GM04503 (cell line): ENCODE measurements at places on chromosomes 12 and 14.
A peak's percentile ranks its signal among the peaks of the same experiment; 100 is the strongest.

- DNase-seq = no peak
Measured at GRCh38 chr12:108641446-108642268, 8.0 kb upstream of the SELPLG start.

GRCh38 chr12:72074956-72075355 lies 136.3 kb downstream of the TPH2 start:
- no peak for DNase-seq

GRCh38 chr14:20306079-20306423 lies 300 bp upstream of the TTC5 start:
- no peak for DNase-seq

DNA sequence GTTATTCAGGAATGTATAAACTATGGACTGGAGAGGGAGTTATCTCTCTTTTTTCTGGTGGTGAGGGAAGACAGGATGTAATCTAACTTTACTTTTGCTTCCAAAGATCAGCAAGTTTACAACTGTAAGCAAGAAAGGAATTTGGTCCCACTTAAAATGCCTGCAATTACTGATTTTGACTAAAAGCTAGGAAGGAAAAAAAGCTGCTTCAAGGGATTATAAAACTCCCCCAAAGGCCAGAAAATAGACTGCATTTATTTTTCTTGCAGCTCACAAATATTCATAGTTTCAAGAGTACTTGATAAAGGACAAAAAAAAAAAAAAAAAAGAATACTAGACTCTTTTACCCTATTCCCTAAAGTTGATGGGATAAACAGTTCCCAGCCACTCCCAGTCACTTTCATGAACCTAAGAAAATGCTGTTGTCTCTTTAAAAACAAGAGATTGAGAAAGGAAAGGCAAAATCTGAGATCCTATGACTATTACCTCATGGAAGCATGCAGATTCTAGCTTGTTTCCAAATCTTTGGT lies 128.7 kb upstream of the BMP4 start:
- no peak for DNase-seq

GRCh38 chr14:24156840-24157239 lies 4.2 kb upstream of the IRF9 start:
- no peak for DNase-seq

GRCh38 chr12:13307143-13307816 lies 110.8 kb downstream of the EMP1 start:
- DNase-seq = no peak

DNA sequence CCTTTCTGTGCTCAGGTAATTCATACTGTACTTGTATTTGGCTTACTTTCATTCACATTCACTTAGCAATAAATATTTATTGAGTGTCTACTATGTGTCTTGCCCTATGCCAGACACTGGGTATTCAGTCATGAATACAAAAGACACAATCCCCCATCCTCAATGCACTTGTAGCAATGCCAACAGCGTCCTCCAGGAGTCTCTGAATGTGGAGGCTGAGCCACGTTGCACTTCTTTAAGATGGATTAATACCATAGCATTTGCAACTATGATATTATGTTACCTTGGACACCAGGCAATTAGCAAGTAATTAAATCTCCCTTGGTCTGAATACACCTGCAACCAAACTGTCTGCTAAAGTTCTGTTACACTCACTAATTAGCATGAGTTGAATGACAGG lies 58.8 kb downstream of the OTX2 start:
- no peak for DNase-seq

DNA sequence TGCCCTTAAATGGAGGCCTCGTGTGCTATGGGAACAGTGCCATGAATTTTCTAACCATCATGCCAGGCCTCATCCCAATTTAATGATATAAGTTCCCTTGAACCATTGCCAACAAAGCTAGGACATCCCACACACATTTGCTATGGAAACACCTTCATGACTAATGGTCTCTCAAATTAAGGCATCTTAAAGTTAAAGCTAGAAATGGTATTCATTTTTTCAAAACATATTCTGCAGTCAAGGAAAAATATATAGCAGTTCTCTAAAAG lies 117.3 kb downstream of the BTG1 start:
- DNase-seq = no peak

DNA sequence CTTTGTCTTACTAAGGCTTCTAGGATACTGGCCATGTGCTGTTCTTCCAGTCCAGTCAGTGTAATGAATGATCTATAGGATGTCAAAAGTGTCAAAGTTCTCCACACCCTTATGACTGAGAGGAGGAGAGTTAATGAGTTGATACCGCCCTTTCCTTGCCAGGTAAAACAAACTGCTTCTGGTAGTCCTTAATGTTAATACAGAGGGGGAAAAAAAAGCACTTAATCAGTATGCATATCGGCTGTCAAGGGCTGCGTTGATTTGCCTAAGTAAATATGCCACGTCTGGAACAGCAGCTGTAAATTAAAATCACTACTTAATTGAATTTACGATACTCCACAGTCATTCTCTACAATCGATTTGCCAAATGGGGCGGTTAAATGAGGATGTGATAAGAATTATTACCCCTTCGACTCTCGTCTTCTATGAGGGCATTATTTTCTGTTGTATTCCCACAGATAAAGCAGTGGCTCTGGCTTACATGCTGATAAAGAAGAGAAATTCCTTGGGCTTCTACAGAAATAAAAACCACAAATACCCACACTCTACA lies 416.0 kb downstream of the KCNH5 start:
- DNase-seq = no peak

DNA sequence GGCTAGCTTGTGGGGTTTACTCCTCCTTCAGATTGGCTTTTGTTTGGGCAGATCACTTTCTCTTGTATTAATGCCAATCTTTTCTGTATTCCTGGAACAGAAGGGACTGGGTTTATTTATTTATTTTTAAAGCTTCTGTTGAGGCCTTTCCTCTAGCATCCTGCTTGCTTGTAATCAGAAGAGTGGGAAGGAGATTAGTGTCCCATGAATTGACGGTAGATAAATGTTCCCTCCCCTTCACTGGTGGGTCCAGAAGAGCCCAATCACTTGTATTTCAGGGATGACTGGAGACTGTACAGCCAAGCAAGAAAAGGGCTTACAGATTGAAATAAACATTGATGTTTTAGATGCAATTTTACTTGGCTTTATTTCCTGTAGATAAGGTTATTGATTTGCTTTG lies 71.0 kb downstream of the LIN52 start:
- DNase-seq = no peak

GRCh38 chr12:7175493-7175892 lies 14.0 kb upstream of the PEX5 start:
- no peak for DNase-seq

DNA sequence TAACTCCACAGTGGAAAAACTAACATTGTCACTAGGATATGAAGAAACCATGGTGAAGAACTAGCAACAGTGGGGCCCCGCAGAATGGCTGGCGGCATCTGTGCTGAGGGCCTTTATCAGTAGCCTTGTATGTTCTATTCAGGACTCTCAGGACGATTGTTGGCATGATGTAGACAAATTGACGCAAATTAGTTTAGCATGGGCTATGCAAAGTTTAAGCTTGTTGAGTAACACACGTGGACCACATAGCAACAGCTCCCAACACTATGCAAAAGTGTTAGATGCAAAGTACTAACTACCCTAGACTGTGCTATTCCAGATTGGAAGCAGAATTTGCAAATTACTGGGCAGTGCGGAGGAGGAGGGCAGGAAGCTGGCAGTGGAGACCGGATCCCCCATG lies 38.2 kb upstream of the TMEM263 start:
- DNase-seq = no peak

DNA sequence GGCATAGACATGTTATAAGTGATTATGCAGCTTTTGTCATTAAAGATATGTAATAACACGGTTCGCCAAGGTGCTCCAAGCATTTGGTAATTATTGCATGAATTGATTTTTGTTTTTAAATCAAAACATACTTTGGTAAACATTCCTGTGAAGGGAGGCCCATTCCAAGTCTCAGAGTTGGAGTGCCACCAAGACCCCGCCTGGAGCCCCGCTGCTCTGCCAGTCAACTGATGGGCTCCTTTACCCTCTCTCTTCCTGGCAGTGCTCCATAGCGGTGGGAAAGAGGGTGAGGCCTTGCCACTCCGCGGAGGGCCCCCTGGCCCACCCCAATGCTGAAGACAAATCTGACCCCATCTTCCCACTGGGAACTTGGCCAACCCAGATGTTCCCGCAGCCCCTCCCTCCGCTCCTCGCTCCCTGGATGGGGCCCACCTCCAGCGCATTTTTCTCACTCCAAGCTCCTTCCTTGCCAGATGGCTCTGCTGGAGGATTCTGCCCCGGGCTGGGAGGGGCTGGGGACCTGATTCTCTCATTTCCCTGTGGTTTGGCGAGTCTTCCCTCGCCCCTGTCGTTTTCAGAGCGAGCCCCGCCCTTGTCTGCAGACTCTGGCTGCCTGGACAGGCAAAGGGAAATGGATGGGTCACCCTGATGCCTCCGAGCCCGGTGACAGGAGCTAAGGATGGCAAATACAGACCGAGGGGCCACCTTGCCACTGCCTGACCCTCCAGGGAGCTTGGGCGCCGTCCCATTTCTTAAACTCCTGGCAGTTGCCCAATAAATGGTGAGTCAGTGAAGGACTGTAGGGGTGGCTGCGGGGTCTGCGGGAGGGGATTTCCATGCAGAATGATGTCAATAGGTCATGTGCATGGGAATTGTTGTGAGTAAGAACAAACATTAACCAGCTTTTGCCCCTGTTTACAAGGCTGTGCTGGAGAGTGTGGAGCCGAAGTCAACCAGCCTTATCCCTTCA lies 9.2 kb upstream of the PAPLN start:
- DNase-seq = peak; percentile 33

- DNase-seq = no peak
Measured at GRCh38 chr12:65162609-65163008, 6.8 kb upstream of the LEMD3 start.

DNA sequence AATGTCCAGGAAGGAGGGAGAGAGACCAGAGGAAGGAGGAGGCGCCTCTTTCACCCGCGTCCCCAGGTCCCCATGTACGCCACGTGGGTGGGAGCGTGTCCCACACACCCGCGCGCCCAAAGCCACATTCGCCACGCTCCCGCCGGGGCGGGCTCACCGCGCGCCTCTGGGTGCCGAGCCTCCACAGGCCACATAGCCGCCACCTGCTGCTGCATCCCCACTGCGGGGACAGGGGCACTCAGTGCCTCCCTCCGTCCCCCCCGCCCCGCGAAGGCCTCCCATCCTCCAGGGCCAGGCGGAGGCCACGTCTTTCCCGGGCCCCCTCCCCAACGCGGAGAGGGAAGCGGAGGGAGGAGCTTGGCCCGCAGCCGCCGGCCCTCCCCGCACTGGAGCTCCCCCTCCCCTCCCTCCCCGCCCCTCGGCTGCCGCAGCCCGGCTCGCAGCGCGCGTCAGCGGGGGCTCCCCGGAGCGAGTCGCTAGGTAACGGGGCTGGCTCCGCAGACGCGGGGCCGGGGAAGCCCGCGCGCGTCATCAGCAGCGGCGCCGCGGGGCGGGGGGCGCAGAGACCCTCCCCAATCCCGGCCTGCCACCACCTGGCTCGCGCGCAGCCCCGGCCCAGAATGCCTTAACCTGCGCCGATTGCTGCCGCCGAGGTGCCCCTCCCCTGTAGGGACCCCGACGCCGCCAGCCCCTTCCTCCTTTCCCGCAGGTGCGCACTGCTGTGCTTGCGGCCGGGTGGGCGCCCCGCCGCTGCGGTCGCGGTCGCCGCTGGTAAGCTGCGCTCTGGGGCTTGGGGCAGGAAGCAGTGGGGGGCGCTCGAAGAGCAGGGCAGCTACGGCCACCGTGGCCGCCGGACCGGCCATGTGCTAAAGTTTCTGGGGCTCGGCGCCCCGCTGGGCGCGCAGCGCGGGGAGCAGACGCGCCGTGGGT lies 536 bp upstream of the TUNAR start:
- DNase-seq = no peak

GRCh38 chr12:88572781-88573549 lies 7.3 kb downstream of the KITLG start:
- no peak for DNase-seq

DNA sequence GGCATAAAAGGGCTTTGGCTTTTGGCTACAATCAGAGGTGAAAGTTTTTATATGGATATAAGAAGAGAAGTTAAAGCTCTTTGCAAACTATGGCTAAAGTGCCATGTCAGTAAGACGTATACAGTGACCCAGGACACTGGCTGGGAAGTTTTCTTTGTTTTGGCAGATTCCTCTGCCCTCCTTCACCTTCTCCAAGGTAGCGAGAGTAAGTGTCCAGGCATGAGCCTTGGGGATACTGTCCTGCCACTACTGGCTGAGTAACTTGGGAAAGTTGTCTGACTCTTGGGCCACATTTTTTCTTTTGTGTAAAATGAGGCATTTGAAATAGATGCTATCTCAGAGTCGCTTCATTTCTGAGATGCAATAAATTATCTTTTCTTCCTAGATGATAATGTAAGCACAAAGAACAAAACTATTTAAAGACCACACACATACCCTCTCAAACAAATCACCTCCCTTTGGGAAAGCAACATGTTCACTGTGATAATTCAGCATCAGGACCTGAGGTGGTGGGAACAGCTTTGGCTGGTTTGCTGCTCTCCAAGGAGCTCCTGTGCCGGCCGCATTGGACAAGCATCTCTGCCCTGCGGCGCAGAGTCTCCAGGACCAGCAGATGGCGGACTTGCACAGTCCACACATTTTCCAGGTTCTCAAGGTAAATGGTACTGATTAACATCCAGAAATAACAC lies 106.3 kb downstream of the PTCSC3 start:
- no peak for DNase-seq

- DNase-seq = no peak
Measured at GRCh38 chr12:6368906-6369525, 6.3 kb downstream of the SCNN1A start.

DNA sequence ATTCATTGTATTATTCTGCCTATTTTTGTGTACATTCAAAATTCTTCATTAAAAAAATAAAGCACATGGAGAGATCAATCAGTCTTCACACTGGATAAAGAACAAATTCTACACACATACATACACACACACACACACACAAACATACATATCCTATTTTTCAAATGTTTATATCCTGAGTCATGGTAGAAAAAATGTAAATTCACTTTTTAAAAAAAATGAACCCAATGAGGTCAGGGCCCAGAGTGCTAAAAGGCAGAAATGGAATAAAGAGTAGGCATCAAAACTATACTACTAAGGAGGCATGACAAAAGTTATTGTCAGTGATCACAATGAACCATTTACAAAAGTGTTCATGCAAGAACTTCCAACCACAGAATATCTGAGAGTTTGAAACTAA lies 17.3 kb downstream of the GALC start:
- no peak for DNase-seq

GRCh38 chr14:54338696-54339317 lies 58.0 kb upstream of the CDKN3 start:
- no peak for DNase-seq

DNA sequence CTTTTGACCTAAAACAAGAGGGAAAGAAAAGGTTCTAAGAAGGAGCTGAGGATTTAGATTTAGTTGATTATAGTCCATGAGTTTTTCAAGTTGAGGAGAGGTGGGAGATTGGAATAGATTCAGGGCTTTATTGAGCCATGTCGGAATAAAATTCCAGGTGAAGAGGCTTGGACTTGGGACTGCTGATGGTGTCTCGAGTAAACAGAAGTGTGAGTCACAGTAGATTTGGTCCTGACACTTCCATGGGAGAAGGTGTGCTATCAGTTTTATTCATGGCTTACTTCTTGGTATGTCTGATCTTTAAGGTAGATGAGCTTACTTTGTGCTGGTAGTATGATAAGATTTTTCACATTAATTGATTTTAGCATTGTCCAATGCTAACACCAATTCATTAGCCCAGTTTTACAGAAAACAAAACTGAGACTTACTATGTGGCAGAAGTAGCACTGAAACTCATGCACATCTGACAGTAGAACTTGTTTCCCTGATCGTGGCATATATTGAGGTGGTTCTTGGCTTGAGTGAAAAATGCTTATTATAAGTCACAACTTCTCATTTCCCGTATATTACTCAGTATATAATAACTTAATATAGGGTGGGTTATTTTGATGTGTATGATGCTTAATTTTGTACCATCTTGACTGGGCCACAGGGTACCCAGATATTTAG lies 172.4 kb upstream of the IGF1 start:
- DNase-seq = no peak
